Neural progenitor cell (in vitro differentiated cells): ENCODE measurements at places on chromosomes 13 and 19.
A peak's percentile ranks its signal among the peaks of the same experiment; 100 is the strongest.

DNA sequence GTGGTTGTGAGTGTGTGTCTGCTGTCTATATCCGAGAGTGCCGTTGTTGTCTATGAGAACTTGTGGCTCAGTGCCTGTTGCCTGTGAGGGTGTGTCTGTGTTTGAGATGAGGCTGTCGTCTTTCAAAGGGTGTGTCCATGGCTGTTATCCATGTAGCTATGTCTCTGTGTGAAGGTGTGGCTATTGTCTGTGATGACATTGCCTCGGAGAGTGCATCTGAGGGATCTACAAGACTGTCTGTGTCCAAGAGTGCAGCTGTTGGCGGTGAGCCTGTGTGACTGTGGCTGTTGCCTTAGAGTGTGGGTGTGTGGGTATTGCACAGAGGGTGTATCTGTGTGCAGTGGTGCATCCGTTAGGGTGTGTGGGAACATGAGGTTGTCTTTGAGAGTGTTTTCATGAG, 4.9 kb downstream of the NUMBL start:
- no peak for DNase-seq

- no peak for DNase-seq
Observed at GRCh38 chr13:23558675-23559536, 11.3 kb upstream of the TNFRSF19 start.

DNA sequence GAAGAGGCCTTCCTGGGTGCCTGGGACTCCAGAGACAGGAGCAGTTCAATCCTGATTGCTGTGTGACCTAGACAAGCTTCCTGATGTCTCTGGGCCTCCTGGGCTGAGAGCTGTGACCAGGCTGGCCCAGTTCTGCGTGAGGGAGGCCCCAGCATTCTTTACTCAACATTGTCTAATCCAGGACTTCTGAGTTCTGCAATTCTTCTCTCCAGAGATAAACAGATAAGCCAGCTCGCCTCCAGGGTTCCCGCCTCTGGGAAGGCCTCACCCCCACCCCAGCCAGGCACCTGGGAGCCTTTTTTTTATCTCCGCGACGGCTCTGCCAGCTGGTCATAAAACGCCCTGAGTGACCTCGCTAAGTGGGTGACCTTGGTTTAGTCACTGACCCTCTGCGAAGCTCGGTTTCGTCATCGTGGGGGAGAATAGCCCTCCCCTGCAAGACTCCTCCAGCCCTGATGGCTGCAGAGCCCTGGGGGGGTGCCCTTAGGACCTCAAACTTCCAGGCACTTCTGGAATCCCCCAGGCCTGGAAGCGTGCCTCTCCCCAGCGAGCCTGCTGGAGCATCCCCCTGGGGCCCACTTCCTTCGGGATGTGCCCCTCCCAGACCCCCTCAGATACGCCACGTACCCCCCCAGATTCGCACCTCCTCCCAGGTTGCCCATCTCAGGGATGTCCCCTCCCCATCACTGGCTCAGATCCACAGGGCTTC, 1.9 kb downstream of the SULT2B1 start:
- DNase-seq, result peak; percentile 48

DNA sequence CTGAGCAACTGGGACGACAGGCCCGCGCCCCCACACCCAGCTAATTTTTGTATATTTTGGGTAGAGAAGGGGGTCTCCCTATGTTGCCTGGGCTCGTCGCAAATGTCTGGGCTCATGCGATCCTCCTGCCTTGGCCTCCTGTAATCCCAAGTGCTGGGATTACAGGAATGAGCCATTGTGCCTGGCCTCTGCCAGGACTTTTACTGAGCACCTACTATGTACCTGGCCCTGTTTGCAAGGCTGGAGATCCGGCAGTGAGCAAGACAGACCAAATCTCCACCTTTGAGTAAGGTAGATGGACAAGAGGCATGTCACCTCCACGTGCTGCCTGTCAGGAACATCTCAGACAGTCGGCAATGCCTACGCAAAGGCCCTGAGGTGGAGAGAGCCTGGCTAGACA, 6.9 kb downstream of the FKBP8 start:
- DNase-seq, result no peak

GRCh38 chr13:50796463-50796862, 47.0 kb downstream of the DLEU7 start:
- DNase-seq, result no peak

DNA sequence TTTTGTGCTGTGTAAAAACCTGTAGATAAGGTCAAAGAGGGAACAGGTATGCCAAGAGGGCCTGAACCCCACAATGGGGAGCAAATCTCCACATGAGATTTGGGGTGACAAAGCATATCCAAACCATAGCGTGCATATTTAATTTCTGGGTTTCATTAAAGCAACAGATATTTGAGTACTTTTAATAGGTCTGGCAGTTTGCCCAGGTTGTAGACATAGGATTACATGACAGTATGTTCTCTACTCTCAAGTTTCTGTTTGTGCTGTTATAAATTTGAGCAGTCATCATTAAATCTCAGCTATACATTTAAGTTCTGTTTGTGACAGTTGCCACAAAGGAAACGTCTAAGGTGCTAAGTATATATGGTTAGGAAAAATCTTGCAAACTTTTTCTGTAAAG, 236.4 kb downstream of the ATP8A2 start:
- no peak for DNase-seq

- DNase-seq, result no peak
Observed at GRCh38 chr13:44760434-44760833, 184.3 kb upstream of the TSC22D1 start.

- no peak for DNase-seq
Observed at GRCh38 chr13:49021953-49022352, 46.2 kb downstream of the FNDC3A start.

- DNase-seq, result no peak
Observed at GRCh38 chr19:38079926-38080380, 144.1 kb downstream of the DPF1 start.

DNA sequence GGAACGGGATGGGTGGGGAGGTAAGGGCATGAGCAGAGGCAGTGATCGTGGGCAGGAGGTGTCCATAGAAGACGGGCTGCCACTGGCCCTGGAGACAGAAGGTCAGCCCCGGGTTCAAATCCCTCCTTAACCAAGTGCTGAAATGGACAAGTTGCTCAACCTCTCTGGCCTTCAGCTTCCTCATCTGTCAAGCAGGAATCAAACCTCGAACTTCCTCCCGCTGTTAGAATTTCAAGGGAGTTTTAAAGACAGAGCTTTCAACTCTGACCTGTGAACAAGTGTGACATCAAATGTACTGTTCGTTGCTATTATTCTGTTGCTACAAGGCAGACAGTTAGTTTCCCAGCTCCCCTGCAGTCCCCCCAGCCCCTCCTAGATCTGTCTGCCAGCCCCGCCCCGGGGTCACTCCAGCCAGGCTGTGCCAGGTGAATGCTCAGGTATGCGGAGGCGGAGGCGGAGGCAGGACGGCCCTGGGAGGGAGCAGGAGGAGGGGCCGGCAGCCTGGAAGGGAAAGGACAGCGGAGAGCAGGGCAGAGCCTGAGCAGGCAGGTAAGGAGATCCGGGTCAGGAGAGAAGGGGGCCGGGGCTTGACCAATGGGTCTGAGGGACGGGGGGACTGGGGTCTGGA, at the start of gene EPS8L1:
EPS8L1 (plus strand) TSS at position 499 of the 628 bp plus-strand sequence. CDS start 576 bp downstream, outside the sequence.
- no peak for DNase-seq

GRCh38 chr13:91630946-91631345, 232.5 kb downstream of the GPC5 start:
- peak; percentile 7 for DNase-seq

DNA sequence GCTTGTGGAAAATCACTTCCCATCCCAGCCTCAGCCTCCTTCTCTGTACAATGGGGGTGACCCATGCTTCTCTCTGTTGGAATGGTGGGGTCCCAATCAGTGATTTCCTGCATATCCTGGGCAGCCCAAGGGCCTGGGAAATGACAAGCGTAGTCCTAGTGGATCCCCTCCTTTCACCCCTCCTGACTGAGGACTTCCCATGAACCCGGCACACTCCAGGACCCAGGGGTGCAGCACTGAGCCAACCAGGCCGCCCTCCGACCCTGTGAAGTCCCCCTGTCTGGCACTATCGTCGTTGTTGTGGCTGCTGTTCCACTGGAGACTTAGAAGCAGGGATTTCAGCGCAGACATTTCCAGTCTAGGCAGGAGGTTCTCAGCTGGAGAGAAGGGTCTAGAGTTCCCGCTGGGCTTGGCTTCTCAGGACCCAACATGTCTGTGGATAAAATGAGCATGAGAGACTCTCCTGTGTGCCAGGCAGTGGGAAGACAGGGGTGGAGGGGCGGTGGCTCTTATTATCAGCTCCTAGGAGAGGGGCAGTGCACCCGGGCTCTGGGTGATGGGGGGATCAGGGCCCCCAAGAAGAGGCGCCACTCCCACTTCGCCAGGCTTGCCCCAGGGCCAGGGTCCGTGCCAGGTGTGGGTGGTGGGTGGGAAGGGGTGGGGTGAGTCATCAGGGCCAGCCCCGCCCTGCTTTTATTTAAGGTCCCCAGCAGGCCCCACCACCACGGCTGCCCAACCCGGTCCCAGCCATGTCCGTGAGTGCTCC, at the start of gene LGALS7B:
LGALS7B (plus strand) TSS at position 723 of the 766 bp plus-strand sequence; CDS start at position 750, 27 bp downstream.
- DNase-seq, result no peak

- DNase-seq, result no peak
Observed at GRCh38 chr19:46068345-46069258, 27.8 kb upstream of the IGFL4 start.

DNA sequence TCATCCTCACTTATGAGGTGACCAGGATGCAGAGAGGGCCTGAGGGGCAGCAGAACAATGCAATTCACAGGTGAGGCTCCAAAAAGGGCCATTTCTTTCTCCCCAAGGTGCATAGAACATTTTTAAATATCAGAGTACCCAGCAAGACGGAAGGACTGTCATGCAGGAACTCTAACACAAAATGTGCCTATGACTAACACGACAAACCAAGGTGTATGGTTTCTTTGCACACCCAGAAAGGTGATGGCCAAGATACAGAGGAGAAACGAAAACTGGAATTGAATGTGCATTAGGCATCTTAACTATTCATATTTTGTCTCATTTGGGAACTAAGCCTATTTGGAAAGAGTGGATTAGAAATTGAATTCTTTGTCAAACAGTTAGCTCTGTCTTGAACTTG, 29.9 kb downstream of the SHISA2 start:
- DNase-seq, result no peak

- DNase-seq, result peak; percentile 39
Observed at GRCh38 chr13:50911081-50911631, 1.6 kb downstream of the RNASEH2B start.

GRCh38 chr13:110046811-110047210, 260.1 kb downstream of the COL4A1 start:
- no peak for DNase-seq

DNA sequence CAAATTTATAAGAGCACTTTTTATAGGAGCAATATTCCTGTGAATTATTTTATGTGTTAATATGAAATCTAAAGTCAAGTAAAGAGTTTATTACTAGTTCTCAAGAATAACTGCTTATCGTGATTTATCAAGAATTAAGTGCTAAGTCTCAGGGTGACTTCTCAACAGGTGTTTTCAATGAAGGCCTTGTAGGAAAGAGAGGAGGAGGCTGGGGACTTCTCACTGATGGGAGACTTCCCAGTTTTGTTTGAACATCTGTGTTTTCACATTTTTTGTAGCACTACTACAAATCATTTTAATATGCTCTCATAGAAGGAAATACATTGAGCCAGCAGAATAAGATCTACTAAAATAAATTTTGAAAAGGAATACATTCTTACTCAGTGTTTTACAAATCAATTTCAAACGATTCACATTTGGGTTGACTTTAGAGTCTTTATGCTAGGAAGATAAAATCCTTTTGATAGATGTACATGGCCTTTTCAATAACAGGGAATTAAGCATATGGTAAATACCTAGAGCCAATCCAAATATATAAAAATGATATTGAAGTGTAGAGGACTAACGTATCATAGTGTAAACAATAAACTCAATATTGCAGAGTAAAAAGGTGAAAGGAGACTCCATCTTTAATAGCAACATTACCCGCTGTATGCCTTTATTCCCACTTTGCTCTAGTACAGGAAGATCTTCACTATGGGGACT, 6.8 kb downstream of the PCDH17 start:
- no peak for DNase-seq

- DNase-seq, result no peak
Observed at GRCh38 chr13:99307247-99307646, at the start of gene GPR183. GPR183 (minus strand) TSS chr13:99307399; CDS start chr13:99296145, 11,254 bp downstream.

- DNase-seq, result no peak
Observed at GRCh38 chr19:7682175-7682855, 1.7 kb downstream of the TRAPPC5 start.

GRCh38 chr13:110528911-110529310, 32.6 kb downstream of the RAB20 start:
- no peak for DNase-seq

- no peak for DNase-seq
Observed at GRCh38 chr19:1396019-1396767, 5.1 kb downstream of the GAMT start.

- DNase-seq, result peak; percentile 72
Observed at GRCh38 chr19:38452430-38453366, 19.2 kb downstream of the RYR1 start.

DNA sequence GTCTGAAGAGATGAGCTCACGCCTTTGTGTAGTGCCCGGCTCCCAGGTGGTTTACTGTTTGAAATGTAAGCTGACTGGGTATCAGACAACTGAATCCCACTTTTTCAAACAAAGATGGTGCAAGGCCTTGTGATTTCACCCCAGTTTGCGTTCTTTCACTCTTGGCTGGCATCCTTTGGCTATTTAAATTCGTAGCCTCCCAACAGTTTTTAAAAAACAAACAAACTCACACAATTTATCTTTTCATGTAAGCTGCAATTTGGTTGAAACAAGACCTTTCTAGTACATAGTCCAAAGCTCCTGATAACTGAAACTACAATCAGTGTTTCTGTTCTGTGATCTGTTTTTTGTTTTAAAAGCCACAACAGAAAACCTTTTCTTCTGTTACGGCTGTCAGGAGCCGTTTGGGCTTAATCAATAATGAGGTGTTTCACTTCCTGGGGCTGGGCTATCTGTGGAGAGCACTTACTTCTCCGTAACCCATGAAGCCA, 65.1 kb upstream of the NPAS1 start:
- no peak for DNase-seq

- DNase-seq, result no peak
Observed at GRCh38 chr13:101875717-101876393, 423.4 kb downstream of the ITGBL1 start.

DNA sequence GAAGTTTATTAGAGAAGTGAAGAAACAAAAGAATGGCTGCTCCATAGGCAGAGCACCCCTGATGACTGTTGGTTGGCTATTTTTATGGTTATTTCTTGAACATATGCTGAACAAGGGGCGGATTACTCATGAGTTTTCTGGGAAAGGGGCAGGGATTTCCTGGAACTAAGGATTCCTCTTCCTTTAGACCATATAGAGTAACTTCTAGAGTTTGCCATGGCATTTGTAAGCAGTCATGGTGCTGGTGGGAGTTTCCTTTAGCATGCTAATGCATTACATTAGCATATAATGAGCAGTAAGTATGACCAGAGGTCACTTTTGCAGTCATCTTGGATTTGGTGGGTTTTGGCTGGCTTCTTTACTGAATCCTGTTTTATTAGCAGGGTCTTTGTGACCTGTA, 38.7 kb upstream of the PCDH8 start:
- no peak for DNase-seq

GRCh38 chr19:45733160-45733810, at the start of gene MEIOSIN:
MEIOSIN (plus strand) TSS chr19:45733439; CDS start chr19:45735377, 1,938 bp downstream.
- no peak for DNase-seq

GRCh38 chr19:49271080-49271753, 53.8 kb downstream of the SLC6A16 start:
- no peak for DNase-seq

- no peak for DNase-seq
Observed at GRCh38 chr19:7074705-7075282, 5.3 kb downstream of the ZNF557 start.

GRCh38 chr13:51811920-51812451, 8.0 kb upstream of the DHRS12 start:
- no peak for DNase-seq
